Stomach (tissue), 19 donors: ENCODE measurements at places on chromosomes 7 and 10. TPM values are rescaled to one million over a fixed set of nuclear protein-coding genes. Genes with fewer than 3 reads are reported as not detected.

Gene NODAL
- not detected for total RNA-seq

DNA sequence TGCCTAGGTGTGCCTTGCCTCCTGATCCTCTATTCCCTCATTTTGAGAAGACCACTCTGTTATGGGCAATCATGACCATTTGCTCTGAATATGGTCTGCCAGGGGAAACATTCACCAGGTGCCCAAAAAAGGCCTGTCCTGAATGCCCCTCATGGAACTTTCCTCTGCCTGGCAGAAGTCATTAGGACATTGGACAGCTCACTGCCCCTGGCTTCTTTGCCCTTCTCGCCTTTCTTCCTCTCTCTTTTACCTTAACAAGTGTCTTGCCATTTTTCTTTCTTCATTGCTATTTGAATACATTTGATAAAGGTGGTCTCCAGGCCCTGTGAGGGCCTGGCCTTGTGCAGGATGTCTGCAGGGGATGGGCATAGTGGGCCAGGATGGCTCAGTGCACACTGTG lies 20.3 kb downstream of the MBL2 start:
- H3K27me3 ChIP-seq = no peaks in the 10 kb centered on the region
- no peak overlapping the region for H3K27ac ChIP-seq
- H3K4me3 ChIP-seq = no peak overlapping the region
- H3K36me3 ChIP-seq = no peaks in the 10 kb centered on the region
- no peaks in the 10 kb centered on the region for H3K4me1 ChIP-seq

Gene SMKR1
- not detected for total RNA-seq

DNA sequence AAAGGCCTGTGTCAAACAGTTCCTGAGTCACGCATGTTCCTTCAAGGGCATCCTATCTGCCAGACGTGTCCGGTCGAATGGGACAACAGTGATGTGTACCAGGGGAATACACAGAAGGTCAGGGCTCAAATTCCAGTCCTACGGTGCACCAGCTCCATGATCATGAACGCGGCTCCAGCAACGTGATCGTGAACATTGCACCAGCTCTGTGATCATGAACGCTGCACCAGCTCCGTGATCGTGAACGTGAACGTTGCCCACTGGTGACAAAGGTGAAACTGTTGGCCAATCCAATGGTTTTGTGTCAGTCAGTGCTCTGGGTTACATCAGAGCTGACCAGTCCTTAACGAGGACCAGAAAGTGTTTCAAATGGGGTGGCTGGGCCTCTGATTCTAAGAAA lies 4.3 kb upstream of the PTPRN2 start:
- H3K27ac ChIP-seq = no peak overlapping the region
- H3K4me3 ChIP-seq = no peak overlapping the region
- peaks cover 14% of the 10 kb centered on the region for H3K27me3 ChIP-seq
- no peaks in the 10 kb centered on the region for H3K36me3 ChIP-seq
- peaks cover 7% of the 10 kb centered on the region for H3K4me1 ChIP-seq

DNA sequence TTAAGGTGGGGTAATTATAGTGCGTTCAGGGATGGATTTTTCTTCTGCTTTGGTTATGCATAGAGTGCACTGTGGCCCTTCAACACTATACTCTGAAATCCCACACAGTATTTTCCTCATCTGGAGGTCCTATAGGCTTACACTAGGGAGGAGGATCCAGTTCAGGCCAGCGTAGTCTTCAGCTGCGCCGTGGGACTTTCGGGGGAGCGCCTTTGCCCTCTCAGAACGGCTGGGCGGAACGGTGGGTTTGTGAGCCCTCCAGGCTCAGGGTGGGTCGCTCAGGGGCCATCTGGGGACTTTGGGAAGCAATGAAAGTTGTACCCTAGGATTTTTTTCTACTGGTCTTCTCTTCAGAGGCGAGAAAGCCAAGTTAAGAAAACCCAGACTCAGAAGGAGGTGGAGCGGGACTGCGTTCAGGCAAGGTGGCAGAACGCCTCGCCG lies 652 bp upstream of the VPS26A start:
- peak; percentile 88 for DNase-seq
- H3K36me3 ChIP-seq = no peaks in the 10 kb centered on the region
- H3K4me3 ChIP-seq = peak overlapping the region; percentile 95
- peaks cover 9% of the 10 kb centered on the region for H3K4me1 ChIP-seq

DNA sequence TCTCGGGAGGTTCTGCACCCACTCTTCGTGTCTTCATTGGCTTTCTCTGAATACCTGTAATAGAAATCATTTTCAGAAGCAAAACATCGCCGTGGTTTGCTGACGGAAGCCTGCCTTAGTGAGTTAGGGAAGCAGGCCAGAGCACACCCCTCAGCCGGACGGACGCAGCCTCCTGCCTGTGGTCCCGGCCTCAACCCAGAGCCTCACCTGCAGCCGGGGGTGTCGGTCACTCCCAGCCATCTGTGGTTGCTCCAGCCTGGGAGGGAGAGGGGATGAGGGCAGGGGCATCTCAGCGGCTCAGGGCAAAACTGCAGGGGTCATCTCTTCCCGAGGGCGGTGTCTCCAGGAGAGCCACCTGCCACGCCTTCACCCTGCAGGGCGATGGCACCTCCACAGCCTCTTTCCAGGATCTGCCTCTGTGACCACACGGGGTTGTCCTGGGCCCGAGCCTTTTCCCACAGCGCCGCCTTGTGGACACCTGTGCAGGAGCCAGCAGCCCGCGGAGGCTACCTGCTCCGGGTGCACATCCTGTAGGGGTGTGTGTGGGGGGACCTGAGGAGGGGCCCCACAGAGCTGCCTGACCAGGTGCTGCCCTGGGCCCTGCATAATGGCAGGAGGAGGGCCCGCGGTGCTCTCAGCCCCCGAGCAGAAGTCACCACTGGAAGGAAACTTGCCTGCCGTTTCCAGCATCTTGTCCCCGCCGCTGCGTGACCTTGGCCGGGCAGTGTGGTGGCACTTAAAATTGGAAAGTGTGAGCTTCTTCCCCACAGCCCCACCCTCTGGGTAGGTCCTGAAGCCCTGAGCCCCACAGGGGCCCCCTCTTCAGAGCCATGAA lies 21.6 kb upstream of the AP5Z1 start:
- H3K4me3 ChIP-seq = no peak overlapping the region
- H3K36me3 ChIP-seq = peaks cover 40% of the 10 kb centered on the region
- DNase-seq = peak; percentile 88

- H3K4me1 ChIP-seq = peaks cover 62% of the 10 kb centered on the region
- no peak for DNase-seq
- H3K36me3 ChIP-seq = no peaks in the 10 kb centered on the region
- peaks cover 83% of the 10 kb centered on the region for H3K27me3 ChIP-seq
- no peak overlapping the region for H3K4me3 ChIP-seq
These were observed 612 bp upstream of the SLC18A3 start for GRCh38 chr10:49609283-49610113.

Gene NSUN5
- total RNA-seq = not detected

GRCh38 chr7:48718731-48719378 lies 205.5 kb upstream of the CDC14C start:
- no peaks in the 10 kb centered on the region for H3K4me1 ChIP-seq
- no peak overlapping the region for H3K4me3 ChIP-seq
- H3K36me3 ChIP-seq = no peaks in the 10 kb centered on the region
- no peaks in the 10 kb centered on the region for H3K27me3 ChIP-seq
- H3K27ac ChIP-seq = no peak overlapping the region
- DNase-seq = no peak

DNA sequence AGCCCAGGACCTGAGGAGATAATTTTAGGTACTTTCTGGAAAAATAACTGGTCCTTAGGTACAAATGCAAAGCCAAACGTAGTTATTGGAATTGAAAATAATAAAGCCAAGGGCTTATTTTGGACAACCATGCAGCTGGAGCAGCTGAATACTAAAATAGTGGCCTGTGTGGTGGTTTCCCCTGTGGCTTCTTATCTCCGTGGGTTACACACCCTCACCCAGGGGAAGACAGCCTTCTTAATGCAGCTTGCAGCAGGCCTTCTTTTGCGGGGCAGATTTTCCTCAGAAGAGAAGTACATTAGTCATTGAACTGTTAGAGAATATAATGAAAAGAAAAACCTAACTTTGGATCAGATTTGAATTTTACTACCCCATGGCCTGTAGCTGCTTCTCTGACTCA lies 133.5 kb downstream of the ST7 start:
- H3K4me1 ChIP-seq = peaks cover 39% of the 10 kb centered on the region
- no peak overlapping the region for H3K4me3 ChIP-seq
- H3K27me3 ChIP-seq = no peaks in the 10 kb centered on the region
- DNase-seq = no peak
- H3K27ac ChIP-seq = no peak overlapping the region

- no peak for DNase-seq
- no peak overlapping the region for H3K4me3 ChIP-seq
- H3K36me3 ChIP-seq = peaks cover 30% of the 10 kb centered on the region
- H3K4me1 ChIP-seq = peaks cover 2% of the 10 kb centered on the region
These were observed 9.1 kb downstream of the TRIM56 start for GRCh38 chr7:101094376-101094775.

GRCh38 chr10:130623680-130624267 lies 487.6 kb downstream of the GLRX3 start:
- no peak overlapping the region for H3K27ac ChIP-seq
- H3K4me1 ChIP-seq = no peaks in the 10 kb centered on the region
- no peak overlapping the region for H3K4me3 ChIP-seq
- no peaks in the 10 kb centered on the region for H3K27me3 ChIP-seq
- no peaks in the 10 kb centered on the region for H3K36me3 ChIP-seq

- DNase-seq = no peak
- no peak overlapping the region for H3K27ac ChIP-seq
- no peaks in the 10 kb centered on the region for H3K36me3 ChIP-seq
- H3K27me3 ChIP-seq = no peaks in the 10 kb centered on the region
- H3K4me3 ChIP-seq = no peak overlapping the region
These were observed 732.9 kb upstream of the LRRN3 start for GRCh38 chr7:110358028-110358427.

Gene OR2A12
- not detected for total RNA-seq

Gene TAS2R41
- not detected for total RNA-seq

DNA sequence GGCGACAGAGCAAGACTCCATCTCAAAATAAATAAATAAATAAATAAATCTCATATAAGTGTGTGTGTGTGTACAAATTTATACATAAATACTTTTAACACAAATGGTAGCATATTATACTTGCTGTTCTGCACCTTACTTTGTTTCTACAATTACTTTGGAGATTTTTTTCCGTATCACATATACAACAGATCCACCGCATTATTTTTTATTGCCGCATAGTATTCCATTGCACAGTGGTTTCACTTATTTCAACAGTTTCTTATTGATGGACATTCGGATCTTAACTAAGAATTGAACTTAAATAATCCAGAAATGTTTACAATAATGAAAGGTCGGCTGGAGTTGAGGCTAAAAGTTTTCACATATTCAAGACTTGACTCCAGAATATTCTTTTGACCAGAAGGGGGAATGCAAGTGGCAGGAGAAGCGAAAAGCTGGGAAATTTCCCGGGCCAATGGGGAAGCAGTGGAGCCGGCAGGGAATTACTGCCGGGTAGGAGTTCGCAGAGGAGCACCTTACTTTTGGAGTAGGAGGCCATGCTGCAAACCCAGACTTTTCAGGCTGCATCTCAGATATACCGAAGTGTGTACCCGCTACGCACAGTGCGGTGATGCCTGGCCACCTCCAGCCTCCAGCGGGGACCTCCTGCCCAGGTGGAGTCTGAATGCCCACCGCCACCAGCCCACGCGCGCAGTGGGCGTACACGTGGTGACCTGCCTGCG lies 415 bp upstream of the CNNM1 start:
- peaks cover 20% of the 10 kb centered on the region for H3K4me1 ChIP-seq
- no peak for DNase-seq
- no peak overlapping the region for H3K27ac ChIP-seq
- H3K36me3 ChIP-seq = no peaks in the 10 kb centered on the region
- peaks cover 51% of the 10 kb centered on the region for H3K27me3 ChIP-seq
- peak overlapping the region; percentile 46 for H3K4me3 ChIP-seq

Gene SNCG
- not detected for total RNA-seq
